Right ventricle myocardium inferior (tissue), 1 donor: ENCODE measurements at places on chromosomes 5 and 9. TPM values are rescaled to one million over a fixed set of nuclear protein-coding genes. Genes with fewer than 3 reads are reported as not detected.

GRCh38 chr5:169571355-169571754 is 12.2 kb upstream of the SPDL1 start:
- DNase-seq, result no peak

DNA sequence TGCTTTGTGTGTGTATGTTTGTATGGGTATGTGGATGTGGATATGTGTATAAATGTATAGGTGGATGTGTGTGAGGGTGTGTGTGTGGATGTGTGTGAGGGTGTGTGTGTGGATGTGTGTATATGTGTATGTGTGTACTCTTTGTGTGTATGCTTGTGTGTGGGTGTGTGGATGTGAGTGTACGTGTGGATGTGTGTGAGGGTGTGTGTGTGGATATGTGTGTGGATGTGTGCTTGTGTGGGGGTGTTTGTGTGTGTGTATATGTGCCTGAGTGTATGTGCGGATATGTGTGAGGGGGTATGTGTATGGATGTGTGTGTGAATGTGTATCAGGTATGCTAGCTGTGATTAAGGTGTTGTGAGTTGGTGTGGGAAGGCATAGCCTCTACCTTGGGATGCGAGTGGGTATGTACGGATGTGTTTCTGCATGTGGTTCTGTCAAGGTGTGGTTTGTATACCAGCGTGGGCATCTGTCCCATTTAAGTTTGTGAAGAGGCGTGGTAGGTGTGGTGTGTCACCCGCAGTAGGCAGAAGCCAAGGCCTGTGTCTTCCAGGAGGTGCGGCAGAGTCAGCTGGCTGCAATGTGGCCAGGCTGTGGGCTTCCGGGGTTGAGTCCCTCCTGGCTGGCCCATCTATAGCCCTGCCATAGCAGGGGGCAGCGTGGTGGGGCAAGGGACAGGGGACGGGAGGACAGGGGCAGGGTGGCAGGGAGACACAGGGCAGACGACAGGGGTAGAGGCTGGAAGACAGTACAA is 155.8 kb downstream of the DAB2IP start:
- no peak for DNase-seq

- no peak for DNase-seq
Observed at GRCh38 chr5:50873595-50874277, 207.3 kb downstream of the PARP8 start.

DNA sequence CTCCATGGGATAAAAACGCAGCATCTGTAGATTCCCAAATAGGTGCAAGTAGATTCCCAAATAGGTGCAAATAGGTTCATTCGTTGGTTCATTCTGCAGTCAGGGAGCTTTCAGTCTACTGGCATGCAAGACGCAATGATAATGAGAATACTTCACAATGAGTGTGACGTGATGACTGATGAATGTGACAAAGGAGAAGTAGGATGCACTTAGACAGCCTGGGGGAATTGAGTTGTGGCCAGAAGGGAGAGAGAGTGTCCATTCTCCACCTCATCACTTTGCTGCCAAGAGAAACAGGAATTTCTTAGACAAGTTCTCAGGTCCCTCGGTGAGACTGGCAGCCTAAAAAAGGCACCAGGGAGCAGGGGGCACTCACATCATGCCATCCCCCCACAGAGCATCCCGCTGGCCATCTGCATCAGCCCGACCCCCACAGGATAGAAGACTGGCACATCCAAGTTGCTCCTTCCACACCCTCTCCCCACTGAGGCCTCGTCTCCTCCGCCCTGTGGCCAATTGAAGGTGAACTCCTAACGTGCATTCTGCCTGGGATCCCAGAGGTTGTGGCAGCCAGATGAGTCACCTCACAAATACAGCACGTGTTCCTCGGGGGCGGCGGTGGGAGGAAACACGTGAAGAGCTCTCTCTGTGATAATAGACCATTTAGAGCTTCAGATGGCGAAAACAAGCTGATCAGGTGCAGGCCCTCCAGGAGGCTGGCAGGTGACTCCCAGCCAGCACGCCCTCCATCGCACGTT is 19.9 kb upstream of the KCNIP1 start:
- no peak for DNase-seq

GRCh38 chr9:129731477-129732085 is 21.3 kb downstream of the PTGES start:
- DNase-seq, result no peak

GRCh38 chr9:120919843-120920805 is 6.5 kb downstream of the TRAF1 start:
- no peak for DNase-seq

- DNase-seq, result no peak
Observed at GRCh38 chr5:58458743-58459145, 1.1 kb downstream of the PLK2 start.

DNA sequence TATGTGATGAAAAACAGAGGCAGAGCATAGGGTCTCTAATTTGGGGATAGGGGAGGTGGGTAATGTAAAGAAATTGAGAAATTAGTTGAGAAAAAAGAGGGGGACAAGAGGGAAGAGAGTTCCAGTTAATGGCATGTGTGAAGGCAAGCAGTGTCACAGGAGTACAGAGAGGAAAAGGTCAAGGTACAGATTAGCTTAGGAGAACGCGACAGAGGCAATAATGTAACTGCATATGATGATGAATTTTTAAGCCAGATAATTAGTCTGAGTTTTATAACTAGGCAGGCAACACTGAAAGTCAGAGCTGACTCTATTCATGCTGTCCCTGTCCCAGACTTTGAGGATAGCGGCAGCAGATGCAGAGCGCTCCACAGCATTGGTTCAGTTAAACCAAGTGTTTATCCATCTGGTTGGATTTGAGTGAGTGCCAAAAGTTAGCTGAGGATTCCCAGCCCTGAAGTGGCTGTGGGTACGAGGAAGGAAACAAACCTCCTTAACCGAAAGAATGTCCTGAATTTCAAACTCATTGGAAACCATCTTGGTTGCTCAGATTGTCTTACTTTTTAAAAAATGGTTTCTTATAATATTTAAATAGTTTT is 315.2 kb downstream of the ARHGAP26 start:
- DNase-seq, result no peak

DNA sequence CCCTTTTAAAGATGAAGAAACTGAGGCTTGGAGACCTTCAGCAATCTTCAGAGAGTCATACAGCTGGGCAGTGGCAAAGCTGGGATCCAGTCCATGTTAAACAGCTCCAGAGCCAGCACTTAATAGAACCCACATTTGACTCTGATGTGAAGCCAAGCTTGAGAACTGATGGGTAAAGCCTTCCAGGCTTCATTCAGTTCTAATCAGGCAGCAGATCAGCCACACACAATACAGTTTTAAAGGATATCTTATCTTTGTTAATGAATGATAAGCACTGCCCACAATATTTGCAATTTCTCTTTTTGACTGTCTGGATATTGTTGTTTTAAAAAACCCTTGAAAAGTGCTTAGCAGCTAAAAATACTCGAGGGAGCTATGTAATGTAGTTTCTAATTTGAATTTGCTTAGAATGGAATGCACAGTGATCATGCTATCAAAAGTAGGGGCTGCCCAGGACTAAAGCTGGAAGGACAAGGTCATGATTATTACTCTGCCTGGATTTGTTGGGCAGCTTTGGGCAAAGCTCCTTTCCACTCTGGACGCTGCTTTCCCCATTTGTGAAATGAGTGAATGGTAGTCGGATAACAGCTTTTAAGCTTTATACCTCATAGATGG is 31.3 kb upstream of the HTR4 start:
- DNase-seq, result no peak

GRCh38 chr5:138677782-138678181 is 75.4 kb upstream of the CTNNA1 start:
- DNase-seq, result no peak

GRCh38 chr5:103119070-103119764 is 721 bp downstream of the GIN1 start:
- no peak for DNase-seq

DNA sequence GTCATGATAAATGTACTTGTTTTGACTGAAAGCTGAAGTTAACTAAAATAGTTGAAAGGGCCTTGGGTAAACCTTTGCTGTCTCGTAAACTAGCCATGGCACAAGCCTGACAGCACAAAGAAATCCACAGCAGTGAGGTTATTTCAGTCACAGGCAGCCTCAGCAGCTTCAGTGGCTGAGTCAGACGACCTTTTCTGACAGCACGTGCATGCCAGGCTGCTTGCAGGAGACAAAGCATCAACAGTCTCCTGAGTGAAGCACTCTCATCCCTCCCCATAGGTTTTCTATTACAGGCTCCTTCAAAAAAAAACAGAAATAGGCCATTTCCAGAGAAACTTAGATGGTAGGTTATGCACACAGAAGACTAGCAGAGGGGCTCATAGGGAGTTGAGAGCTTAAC is 34.6 kb downstream of the OXCT1 start:
- DNase-seq, result peak; percentile 65

DNA sequence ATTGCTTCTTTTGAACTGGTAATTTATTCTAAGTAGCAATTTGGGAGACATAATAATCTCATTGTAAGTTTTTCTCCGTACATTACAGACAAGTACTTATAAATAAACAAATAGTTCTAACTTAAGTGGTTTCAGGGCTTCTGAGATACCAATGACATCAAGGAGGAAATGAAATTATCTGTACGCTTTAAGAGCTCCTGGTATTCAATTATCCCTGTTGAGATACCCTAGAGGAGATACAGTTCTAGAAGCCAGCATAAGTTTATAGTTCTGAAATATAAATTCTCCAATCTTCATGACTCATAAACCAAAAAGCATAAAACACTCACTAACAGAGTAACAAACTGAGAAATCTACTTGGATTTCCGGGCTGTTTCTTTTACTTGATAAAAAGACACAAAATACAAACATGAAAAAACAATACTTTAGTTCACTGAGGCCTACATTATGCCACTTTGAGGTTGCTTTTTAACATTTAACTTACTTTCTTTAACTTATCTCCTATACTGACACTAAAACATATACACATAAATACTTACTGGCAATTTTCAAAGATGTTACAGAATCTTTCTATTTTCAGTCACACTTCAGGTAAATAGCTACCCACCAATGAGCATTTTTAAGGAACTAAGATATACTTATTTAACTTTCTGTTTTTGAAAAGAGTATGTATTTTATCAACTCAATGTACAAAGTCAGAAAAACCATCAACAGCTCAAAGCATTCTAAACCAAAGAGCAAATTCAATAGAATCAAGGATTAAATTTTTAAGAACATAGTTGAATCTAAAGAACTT is 7.5 kb downstream of the DCTN4 start:
- DNase-seq, result no peak

SHC3 gene
- total RNA-seq, result 1.1 TPM

KIAA1958 gene
- total RNA-seq, result 5.0 TPM
